ENCODE measurements at places on chromosomes 5 and 9.

DNA sequence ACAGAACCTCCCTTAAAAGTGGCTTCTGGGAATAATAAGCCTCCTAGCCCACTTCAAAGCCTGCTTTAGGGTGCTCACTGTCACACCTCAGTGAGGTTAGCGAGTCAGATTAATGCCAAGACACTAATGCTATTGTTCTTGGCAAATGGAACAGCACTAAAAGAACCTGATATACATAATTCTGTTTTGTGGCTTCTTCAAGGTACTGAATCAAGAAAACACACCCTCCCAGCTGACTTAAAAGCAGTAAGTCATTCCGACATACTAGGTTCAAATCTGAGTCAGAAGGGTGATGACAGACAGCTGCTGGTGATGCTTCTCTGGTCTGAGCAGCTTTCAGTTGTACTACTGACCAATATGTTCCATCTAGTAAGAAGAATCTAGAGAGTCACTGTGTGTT lies 121.6 kb downstream of the OXCT1 start:
- no peak for DNase-seq

- no peak for DNase-seq
Measured at GRCh38 chr9:22084336-22085035, 75.4 kb upstream of the CDKN2B start.

GRCh38 chr9:93177676-93178075 lies 6.3 kb upstream of the WNK2 start:
- no peak for DNase-seq

GRCh38 chr9:31839273-31839672 lies 545.2 kb upstream of the ACO1 start:
- DNase-seq, result no peak

GRCh38 chr5:73303148-73304079 lies 130.4 kb downstream of the TMEM174 start:
- no peak for DNase-seq

- DNase-seq, result no peak
Measured at GRCh38 chr5:9187614-9188013, 358.3 kb downstream of the SEMA5A start.

- DNase-seq, result no peak
Measured at GRCh38 chr5:129021744-129022143, 56.5 kb downstream of the SLC27A6 start.

- DNase-seq, result no peak
Measured at GRCh38 chr9:130254747-130255630, 10.6 kb upstream of the HMCN2 start.

DNA sequence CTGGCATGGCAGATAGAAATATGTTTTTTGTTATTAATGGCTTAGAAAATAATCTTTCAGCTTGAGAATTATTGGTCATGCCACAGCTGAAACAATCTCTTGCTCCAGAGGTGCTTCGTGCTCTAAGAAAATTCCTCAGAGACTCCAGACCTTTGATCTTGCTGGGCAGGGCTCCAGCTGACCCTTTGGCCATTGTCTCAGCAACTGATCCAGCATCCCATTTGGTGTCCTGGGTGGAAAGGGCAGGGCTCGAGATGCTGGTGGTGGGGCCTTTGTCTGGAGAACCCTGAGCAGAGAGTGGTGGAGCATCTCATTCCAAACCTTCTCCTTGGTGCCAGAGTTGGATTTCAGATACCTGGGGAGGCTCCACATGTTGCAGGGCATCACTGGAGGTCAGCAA lies 43.2 kb upstream of the PIK3R1 start:
- no peak for DNase-seq

GRCh38 chr5:122164831-122165558 lies 35.6 kb downstream of the ZNF474 start:
- DNase-seq, result no peak

GRCh38 chr5:137791799-137792198 lies 37.6 kb upstream of the HNRNPA0 start:
- no peak for DNase-seq

- DNase-seq, result no peak
Measured at GRCh38 chr5:83133797-83134196, 56.5 kb downstream of the XRCC4 start.

GRCh38 chr5:127492854-127493738 lies 24.3 kb upstream of the PRRC1 start:
- DNase-seq, result no peak

DNA sequence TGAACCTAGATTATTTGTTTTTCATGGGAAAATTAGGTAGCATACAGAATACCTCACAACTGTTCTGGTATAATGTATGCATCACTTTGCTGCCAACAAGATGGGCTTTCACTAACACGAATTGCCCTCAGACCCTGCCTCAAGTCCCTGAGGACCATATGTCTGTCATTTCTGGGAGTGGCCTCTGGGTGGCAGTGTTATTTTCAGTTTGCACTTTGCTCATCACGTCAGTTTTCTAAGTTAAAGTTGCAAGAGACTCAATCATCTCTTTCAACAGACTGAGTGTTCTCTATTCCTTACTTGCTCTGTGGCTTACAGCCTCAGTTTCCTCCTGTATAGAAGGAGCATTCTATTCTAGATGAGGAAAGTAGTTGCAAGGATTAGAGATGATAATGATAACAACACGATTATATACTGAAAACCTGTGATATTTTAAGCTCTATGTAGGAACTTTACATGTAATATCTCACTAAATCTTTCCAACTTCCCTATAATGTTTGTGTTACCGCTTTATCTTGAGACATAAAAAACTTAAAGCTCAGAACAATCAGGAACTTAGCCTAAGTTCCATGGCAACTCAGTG lies 55.7 kb downstream of the TSSK1B start:
- DNase-seq, result peak; percentile 32

DNA sequence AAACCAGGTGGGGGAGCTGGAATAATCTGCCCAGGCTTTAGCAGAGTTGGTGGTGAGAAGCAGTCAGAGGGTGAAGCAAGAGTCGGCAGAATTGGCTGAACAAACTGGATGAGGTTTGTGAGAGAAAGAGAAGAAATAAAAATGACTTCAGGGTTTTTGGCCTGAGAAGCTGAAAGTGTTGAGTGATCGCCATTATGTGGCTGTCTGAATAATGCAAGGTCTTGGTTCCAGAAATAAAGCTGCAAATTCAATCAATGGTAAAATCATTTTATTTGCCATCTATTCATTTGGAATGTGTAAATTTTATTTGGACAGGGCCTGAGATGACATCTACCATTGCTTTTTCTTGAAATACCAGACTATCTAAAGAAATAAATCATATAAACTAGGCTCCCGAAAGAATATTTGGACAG lies 50.4 kb upstream of the DAB2 start:
- no peak for DNase-seq

GRCh38 chr5:83564069-83564749 lies 92.7 kb downstream of the VCAN start:
- DNase-seq, result no peak

- peak; percentile 9 for DNase-seq
Measured at GRCh38 chr9:84759300-84759750, 89.8 kb downstream of the NTRK2 start.

DNA sequence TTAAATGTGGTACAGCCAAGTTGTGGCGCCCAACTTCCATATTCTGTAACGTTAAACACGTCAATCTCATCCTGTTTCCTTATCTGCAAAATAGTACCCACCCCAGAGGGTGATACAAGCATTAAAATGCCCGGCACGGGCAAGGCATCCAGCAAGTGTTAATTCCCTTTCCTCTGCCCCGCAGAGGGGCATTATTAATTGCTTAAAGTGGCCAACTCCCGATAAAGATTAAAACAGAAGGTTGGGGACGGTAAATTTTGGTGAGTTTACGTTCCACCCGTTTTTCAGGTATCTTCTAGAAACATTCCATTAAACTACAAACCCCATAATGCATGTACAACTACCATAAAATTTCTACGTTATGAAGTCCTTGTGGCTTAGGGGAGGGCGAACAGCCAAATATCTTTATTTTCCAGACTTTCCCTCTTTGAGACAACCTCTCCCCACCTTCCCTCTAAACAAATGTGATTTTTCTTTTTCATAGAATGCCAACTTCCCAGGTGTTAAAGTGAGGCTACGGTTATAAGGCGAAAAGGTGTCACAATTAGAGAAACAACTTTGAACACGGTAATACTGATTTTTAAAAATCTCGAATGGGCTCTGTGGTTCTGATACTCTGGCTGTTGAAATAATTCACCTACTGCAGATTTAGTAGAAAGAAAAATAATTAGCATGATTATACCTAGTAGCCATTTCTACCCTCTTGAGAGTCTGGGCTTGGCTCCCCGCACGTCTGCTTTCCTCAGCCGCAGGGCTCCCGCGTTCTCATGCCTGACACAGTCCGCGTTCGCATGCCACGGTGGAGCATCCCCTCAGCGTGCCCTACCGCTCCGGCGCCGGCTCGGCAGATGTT lies 1.2 kb upstream of the GPBP1 start:
- DNase-seq, result no peak

- DNase-seq, result no peak
Measured at GRCh38 chr9:137255448-137256114, 454 bp downstream of the NELFB start.

DNA sequence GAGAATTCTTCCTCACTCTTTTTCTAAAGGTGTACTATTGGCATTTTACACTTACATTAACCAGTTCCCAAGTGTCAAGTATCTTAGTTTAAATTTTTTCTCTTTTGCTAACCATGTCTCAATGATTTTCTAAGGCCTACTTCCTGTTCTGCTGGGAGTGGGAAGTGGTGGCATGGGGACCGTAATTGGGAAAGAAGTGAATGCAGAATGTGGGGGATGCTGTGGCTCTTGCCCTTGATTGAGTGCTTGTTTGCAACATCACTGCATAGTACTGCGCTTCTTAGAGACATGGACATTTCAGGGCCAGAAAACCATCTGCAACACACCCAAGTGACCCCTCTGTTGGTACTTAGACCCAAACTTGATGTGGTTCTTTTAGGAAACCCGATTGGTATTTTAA lies 32.8 kb downstream of the MRRF start:
- no peak for DNase-seq

DNA sequence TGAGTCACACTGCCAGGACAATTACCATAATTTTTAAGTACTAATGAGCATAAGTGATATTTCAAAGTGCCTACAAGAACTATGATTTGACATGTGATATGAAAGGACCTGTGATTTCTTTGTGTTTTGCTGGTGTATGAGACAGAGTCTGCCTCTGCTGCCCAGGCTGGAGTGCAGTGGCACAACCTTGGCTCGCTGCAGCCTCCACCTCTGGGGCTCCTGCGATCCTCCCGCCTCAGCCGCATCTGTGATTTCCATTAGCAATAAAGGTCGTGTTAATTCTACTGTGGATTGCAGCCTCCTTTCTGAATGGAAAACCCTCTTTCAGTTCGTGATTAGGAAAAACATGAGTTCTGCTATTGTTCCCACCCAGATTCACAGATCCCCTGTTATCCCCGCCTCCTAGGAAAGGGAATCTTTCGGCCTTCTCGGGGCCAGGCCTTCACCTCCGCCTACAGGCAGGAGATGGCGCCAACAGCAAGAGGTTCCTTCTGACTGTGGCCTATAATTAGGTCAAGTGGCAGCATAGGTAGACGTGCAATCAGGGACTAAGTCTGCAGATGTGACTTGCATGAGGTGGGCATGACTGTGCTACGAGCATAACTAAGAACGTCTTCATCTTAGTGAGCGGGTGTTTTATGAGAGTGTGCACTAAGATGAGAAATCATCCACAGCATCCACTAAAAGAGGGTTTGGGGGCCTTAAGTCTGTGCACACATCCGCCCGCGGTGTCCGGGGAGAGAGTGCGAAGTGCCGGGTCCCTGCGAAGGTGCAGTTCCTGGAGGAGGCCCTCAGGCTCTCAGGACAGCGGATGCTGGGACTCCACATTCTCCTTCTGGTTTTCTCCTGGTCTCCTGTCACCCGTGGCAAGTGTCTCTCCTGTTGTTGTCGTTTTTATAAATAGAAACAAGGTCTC lies 23.1 kb downstream of the TRIM7 start:
- no peak for DNase-seq

DNA sequence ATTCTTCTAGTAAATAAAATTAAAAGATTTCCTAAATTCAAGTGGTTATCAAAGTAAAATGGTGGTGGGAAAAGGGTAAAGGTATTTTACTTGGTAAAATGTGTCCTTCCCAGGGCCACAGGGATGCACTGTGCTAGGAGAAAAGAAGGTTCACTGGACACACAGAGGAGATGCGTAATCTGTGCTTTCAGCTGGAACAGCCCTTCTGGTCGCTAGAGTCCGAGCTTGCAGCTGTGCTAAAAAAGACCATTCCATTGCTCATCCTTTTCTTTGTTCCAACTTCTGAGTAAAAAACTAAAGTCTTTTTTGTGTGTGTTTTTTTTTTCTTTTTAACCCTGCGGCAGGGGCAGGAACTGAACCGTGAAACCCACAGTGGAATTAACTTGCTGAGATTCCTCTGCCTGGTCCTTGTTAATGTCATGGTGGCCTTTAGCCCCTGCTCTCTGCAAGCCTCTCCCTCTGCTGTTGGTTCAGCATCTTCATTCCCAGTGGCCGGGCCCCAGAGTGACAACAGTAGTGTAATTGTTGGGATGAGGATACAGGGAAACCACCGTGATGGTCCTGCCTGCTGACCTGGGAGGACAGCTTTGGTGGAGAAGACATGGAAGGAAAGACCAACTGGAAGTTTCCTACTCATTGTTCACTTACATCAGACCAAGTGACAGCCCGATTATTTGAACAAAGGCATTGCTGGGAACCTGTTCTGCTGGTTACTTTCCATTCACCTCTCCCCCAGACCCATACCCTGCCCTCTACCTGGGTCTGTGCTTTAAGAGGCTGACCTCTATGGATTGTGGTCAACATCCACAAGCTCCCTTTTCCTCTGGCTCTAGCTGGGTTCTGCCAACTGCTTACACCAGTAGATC lies 31.9 kb upstream of the FSTL4 start:
- no peak for DNase-seq

GRCh38 chr5:392431-392988 lies 50.5 kb upstream of the EXOC3 start:
- DNase-seq, result no peak

DNA sequence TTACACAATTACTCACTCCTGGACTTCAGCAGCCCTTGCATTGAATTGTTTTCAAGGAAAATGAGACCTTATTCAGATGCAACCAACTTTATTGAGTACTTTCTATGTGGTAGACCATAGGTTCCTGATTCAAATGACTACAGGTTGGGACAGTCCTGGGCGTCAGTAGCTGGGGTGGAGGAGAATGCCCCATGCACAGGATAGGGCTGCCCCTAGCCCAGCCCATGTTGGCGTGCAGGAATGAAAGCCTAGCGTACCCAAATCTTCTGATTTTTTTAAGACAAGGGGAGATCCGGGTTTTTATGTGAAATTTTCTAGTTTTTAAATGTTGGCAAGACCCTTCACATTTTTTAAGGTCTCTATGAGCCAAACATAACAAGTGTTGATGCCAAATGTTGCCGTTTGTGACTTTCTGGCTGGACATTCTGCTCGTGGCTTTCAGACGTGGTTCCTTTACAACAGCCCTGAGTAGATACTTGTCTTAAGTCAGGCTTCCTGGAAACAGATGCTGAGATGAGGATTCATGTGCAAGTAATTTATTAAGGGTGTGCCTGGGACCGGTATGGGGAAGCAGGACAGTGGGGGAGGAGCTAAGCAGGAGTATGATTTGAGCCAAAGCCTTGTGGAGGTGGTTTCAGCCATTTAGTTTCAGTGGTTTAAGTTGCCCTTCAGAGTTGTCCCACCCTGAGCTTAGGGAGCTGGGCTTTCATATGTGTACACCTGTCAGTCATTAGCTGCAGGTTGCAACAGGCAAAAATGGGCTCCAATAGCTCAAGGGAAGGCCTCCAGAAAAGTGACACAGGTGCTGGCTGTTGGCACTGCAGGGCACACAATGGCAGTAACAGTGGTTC lies 154.1 kb downstream of the NTRK2 start:
- DNase-seq, result no peak

GRCh38 chr5:77972469-77973252 lies 196.5 kb upstream of the TBCA start:
- no peak for DNase-seq
